ENCODE measurements at places on chromosomes 1 and 21.

GRCh38 chr1:193183019-193183627, 3.3 kb downstream of the B3GALT2 start:
- DNase-seq, result peak; percentile 69

GRCh38 chr1:218945050-218945449, 228.6 kb upstream of the LYPLAL1 start:
- DNase-seq, result peak; percentile 72

- no peak for DNase-seq
These were observed 20.2 kb downstream of the PEA15 start for GRCh38 chr1:160225345-160225744.

DNA sequence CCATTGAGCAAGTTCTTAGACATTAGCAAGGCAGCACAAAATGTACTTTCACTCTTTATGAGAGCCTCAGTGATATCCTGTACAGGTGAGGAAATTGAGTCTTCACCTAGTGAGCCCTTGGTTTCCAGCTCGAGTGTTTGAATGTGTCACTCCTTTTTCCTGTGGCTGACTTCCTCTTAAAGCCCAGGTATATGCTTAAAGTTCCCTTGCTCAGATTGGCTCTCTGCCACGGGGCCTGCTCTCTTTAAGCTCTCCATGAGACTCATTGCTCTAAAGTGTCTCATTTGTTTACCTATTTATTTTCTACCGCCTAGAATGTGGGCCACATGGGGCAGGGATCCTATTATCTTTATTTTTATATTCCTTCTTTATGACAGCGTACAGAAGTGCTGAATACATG, 324.9 kb downstream of the SIPA1L2 start:
- no peak for DNase-seq

GRCh38 chr1:23217421-23218115, at the start of gene HTR1D:
Gene HTR1D (minus strand): TSS chr1:23217502. CDS start chr1:23194219, 23,283 bp downstream.
- DNase-seq, result no peak

- no peak for DNase-seq
These were observed 8.5 kb downstream of the GNG12 start for GRCh38 chr1:67824766-67825165.

DNA sequence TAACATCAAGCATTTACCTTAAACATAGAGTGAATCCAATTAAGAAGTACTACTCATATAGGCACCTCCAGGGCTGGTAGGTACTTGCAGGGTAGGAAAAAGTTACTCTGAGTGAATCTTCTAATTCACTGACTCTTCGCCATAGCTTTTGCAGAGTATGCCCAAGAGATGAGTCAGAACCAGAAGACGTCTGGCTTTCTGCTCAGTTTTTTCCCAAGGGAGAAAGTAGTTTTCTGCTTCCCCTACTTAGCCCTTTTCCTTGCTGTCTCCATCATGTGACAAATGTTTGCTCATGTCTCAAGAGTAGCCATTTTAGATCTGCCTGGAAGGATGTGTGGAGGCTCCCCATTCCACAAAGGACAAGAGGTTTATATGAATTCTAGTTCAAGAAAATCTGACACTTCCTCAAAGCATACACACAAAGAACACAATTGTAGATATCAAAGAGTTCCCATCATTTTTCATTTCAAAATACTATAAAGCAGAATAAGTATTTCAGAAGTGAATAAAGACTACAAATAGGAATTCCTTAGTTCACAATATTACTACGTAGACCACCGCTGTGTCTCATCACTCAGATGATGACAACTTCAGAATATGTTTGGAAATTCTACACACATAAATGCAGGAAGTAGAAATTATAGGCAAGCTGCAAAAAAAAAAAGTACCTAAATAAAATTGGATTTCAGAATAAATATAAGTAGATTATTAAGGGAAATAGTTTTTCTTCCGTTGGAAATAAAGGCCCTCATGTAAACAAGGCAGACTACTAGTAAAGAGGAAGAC, 98.5 kb downstream of the ASH1L start:
- peak; percentile 87 for DNase-seq

- peak; percentile 95 for DNase-seq
These were observed 30.7 kb downstream of the ITPKB start for GRCh38 chr1:226708342-226708780.

- DNase-seq, result no peak
These were observed 14.2 kb downstream of the FCGR2B start for GRCh38 chr1:161676958-161677689.

Measured in iris pigment epithelial cell (primary cell).